ENCODE measurements at places on chromosomes 7 and 10.

DNA sequence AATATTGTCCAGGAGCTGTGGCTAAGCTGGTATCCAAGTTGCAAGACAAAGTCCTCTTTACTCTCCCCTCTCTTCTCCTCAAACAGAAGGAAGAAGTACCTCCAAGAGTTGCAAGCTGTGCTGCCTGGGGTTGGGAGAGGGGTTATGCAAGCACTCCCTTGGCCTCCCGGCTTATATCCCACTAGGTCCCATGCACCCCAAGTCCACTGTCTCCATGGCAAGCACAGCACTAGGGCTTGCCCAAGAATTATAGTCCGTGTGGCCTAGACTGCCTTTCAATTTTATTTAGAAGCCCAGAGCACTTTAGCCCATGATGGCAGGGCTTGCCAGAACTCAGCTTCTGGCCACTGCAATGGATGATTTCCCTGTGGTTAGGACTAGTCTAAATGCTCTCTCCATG lies 40.4 kb upstream of the TECTB start:
- no peak for DNase-seq

- DNase-seq: no peak
These were observed 111.6 kb upstream of the PTPRZ1 start for GRCh38 chr7:121761399-121761798.

- DNase-seq: peak; percentile 20
These were observed 87.7 kb upstream of the TMEM168 start for GRCh38 chr7:112877691-112878460.

DNA sequence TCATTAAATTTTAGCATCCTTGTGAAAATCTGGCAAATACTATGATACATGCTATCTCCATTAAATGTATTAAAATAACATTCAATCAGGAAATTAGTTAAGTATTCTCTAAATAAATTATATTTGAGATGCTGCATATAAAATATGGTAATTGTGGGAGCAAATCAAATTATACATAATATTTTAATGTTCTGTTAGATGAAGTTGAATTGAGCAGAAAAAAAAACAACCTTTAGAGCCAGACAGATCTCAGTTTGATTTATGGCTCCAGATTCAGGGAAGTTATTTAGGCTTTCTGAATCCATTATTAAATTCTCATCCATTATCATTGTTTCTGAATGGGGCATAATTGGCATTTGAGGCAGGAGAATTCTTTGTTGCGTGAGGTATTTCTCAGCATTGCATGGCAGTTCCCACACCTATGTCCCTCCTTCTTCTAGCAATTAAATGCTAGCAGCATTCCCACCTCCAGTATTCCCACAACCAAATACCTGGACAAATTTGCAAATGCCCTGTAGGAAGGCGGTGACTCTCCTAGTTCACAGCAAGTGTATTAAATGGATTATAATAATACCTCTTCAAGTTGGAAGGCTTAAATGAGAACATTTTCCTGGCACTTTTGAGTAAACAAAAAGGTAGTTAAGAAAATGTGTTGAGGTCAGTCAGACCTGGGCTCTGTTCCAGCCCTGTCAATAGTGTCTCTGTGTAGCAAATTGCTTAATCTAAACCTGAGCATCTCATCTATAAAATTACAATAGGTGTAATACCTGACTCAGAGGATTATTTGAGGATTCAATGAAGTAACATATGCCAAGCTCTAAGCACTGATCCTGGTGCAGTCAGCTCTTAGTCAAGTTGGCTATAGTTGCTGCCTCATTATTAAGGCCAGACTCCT lies 108.9 kb downstream of the RNLS start:
- no peak for DNase-seq

- DNase-seq: no peak
These were observed 49.2 kb upstream of the SFMBT2 start for GRCh38 chr10:7460006-7460405.

GRCh38 chr10:93573051-93573909 lies 6.8 kb downstream of the FFAR4 start:
- DNase-seq: peak; percentile 57

DNA sequence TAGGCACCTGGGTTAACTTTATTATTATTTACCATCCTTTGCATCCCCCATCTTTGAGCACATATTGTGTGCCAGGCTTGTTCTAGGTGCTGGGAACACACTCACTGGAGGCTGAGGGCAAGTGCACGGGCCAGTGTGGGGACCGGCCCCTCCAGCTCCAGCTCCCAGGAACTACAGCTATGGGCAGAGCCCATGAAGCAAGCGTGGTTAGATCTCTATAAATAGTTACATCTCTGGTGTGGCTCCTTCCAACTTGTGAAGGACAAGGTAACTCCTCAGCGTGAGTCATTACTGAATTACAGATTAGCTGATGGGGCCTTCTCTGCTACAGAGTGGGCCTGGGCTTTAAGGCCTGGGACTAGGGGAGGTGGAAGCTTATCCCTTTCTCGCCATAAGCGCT lies 583.5 kb downstream of the SDK1 start:
- no peak for DNase-seq

- DNase-seq: peak; percentile 84
These were observed 1.5 kb upstream of the FAM53B start for GRCh38 chr10:124745673-124746072.

DNA sequence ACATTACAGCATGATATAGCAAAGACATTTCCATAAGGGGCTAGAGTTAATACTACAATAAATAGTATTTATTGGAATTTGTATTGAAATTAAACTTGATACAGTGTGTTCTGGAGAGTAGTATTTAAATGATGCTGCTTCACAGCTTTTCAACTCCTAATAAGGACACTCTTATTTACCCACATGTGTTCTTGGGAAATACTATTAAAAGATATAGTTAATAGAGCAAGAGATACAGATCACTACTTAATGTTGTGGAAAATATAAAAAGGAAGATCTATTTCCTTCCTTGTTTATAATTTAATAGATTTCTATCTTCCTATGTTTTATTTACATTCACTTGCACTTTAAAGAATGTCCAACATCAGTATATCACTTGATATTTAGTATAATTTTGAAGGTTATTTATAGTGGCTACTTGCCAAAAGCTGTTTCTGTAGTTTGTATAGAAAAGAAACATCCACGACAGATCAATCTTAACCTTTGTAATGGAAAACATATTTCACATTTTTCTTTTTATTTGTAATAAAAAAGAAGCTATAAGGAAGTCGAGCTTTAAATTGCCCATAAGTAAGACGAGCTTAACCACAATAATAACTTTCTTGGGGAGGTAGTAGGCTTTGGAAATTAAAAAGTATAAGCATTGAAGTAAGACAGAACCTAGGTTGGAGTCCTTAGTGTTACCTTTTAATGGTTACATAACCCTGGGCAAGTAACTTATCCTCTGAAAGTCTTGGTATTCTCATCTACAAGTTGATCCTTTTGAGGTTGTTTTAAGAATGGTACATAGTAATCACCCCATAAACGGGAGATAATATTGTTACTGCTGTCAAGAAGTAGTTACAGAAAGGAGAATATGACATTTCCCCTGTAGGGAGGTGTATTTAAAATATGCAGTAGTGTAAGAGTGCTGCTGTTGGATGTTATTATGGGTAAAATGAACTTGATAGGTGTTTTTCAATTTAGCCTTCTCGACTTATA lies 32.8 kb downstream of the CPED1 start:
- DNase-seq: no peak

DNA sequence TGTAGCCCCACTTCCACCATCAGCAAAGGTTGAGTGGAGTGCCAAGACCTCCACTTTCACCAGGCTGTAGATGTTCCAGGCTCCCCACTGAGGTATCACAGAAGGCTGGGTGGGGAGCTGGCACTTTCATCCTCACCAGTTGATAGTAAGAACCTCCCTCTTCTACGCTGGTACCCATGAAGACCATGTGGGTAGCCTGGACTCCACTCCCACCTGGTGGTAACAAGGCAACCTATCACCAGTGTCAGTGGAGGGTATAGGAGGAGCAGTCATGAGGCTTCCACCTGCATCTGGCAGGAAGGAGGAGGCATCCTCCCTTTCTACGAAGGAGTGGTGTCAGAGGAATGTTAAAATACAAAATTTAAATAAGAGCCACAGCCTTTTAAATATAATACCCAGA lies 4.4 kb downstream of the SMIM30 start:
- no peak for DNase-seq

DNA sequence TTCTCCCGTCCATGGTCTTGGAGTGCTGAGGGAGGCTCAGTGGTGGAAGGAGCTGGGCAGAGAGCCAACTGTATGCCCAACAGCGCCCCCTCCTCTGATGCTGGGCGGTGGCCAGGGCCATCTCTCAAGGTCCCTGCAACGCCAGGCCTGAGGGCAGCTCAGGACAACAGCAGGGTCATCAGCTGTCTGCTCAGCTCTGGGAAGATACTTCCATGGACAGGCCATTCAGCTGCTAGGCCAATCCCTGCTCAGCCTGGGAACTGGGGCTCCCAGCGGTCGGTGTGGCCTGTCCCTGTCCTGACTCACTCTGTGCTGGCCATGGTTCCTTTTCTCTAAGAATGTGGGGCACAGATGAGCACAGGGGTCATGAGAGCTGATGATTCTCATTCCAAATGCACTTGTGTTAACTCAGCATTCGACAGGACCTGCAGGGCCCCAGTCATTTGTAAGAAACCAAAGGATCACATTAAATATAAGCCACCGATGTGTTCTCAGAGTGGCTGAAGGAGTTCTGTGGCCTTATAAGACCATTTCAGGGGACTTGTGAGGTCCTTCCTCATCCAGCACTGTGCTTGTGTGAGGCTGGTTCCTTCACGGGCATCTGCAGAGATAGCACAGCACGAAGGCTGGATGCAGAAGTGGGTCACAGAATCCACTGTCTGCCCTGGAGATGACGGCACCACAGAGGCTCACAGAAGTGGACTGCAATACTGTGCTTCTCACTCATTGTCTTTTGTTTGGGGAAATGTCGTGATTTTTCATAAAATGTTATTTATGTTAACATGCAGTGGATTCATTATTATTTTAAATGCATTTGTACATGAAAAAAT lies 73.0 kb downstream of the ADCY1 start:
- no peak for DNase-seq

DNA sequence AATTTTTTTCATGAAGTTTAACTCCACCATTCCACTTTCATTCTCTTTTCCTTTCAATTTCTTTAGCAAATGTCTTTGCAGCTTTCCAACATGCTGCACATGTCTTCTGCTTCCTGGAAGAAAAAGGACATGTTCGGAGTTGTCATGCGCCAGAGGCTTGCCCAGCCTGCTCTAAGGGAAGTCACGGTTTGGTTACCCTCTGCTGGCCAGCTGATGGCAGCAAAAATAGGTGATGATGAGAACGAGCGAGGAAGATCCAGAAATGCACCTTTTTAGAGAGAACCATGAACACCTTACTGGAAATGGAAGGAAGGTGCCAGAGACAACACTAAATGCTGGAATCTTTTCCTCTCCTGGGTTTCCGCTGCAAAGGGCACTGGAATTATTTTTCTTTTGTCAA lies 4.9 kb upstream of the ZSCAN21 start:
- peak; percentile 55 for DNase-seq

DNA sequence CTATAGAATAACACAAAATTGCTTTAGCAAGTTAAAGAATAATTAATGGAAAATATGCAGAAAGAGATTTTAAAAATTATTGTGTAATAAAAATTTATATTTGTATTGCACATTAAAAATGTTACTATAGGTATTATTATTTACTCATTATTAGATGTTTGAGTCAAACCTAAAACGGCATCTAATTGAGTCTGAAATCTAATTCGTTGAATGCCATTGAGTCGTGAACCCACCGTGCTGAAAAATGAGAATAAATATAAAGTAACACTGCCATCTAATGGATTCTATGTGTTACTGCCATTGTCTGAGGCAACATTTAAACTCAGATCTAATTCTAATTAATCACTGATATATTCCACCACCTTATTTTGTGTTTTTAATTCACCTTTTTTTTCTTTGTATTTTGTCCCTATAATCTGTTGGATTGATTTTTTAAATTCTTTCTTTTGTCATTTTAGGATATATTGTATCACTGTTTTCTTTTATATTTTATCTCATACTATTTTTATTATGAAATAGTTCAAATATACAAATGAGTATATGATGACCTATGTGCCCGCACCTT lies 62.2 kb downstream of the SAMD9 start:
- peak; percentile 71 for DNase-seq

- peak; percentile 71 for DNase-seq
These were observed 26.9 kb downstream of the ASAH2 start for GRCh38 chr10:50224330-50224952.

DNA sequence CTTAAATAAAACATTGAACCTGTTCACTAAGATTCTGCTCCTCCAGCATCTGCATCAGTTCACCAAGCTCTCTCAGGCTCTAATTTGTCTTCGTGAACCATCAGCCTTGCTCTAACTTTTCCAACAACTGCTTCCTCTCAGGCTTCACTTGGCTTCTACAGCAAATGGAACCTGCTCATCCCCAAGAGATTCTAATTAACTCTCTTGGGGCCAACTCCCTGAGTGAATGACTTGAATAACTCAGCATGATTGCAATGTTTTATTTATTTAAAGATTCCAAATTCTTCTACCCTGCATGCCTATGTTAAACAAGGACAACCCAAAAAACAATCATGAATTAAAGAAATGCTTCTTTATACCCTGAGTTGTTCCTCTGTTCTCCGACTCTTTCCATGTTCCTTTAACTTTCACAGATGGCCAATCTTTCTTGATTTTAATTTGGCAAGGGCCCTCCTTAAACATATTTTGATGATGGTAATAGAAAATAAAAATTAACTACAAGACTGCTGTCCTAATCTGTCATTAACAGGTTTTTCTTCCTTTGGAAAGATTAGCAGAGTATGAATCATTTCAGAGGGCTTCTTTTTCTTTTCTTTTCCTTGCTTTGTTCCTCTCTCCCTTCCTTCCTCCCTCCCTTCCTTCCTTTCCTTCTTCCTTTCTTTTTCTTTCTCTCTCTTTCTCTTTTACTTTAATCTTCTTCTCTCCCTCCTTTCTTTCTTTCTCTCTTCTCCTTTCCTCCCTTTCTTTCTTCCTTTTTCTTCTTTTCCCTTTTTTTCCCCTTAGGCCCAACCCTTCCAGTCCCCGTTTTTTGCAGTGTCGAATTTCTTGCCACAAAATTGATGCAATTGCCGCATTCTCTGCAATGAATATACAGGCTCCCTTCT lies 195.0 kb upstream of the RHOBTB1 start:
- no peak for DNase-seq

- no peak for DNase-seq
These were observed 25.3 kb upstream of the PWWP2B start for GRCh38 chr10:132371641-132372081.

DNA sequence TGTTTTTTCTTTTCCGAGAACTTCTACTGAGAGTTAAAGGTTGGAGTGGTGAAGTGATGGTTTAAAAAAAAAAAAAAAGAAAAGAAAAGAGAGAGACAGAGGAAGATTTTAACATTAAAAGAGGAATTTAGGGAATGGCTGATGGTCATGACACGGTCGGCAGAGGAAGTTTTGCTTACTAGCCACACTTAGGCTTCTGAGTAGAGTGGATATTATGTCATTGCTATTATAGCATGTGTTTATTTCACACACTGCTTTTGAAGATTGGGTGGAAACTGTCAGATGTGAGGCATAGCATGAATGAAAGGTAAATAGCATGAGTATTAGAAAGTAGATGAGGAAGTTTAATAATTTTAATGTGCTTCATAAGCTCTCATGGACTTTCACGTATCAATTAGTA lies 2.5 kb downstream of the KAT6B start:
- DNase-seq: peak; percentile 67

Measured in suppressor macrophage treated with lipopolysaccharide for 1 hour (primary cell).